ENCODE measurements at places on chromosomes 3 and 15.

DNA sequence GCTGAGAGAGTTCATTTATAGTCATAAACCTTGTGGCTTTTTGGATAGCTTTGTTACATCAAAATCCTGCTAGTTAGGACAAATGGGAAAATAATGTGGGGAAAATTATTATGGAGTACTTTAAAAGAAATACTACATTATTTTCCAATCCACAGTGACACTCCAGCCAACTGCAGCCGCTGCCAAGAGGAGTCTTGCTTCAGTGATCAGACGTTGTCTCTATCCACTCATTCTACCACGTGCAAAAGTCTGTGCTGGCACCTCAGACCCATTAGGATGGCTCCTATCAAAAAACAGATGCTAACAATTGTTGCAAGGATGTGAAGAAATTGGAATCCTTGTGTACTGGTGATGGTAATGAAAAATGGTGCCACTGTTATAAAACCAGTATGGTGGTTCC lies 128.6 kb upstream of the IQSEC1 start:
- DNase-seq: no peak

DNA sequence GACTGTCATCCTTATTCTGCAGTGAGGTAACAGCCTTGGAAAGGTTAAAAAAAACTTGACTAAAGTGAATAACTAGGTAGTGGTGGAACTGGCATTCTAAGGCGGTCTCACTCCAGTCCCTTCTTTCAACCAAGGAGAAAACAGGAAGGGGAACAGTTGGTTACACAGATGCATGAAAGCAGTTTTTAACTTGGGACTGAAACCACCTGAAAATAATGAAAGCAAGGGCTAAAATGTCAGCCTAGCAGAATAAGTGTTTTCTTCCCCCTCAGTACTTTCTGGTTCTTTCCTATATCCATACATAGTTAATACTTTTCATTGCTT lies 748 bp upstream of the AVEN start:
- DNase-seq: no peak

GRCh38 chr3:124985349-124985748 lies 50.8 kb upstream of the MUC13 start:
- no peak for DNase-seq

DNA sequence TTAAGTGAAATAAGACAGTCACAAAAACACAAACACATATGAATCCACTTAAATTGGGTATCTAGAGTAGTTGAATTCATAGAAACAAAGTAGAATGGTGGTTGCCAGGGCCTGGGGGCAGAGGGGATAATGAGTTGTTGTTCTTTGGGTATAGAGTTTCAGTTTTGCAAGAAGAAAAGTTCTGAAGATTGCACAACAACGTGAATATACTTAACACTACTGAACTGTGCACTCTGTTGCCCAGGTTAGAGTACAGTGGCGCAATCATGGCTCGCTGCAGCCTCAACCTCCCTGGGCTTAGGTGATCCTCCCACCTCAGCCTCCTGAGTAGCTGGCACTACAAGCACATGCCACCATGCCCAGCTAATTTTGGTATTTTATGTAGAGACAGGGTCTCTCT lies 14.9 kb downstream of the GRAMD2A start:
- no peak for DNase-seq

GRCh38 chr3:57864853-57865252 lies 108.7 kb downstream of the SLMAP start:
- DNase-seq: no peak
